ENCODE measurements at places on chromosomes 16 and 17. TPM values are rescaled to one million over a fixed set of nuclear protein-coding genes. Genes with fewer than 3 reads are reported as not detected.

Gene LIMD2
- 12.5 TPM for total RNA-seq

Gene PRKCB
- total RNA-seq = 0.80 TPM

Gene AOC3
- total RNA-seq = 8.8 TPM

Gene PRR35
- total RNA-seq = not detected

Gene USP43
- 11.1 TPM for total RNA-seq

Gene OTOA
- 0.47 TPM for total RNA-seq

Gene MED31
- 16.9 TPM for total RNA-seq

DNA sequence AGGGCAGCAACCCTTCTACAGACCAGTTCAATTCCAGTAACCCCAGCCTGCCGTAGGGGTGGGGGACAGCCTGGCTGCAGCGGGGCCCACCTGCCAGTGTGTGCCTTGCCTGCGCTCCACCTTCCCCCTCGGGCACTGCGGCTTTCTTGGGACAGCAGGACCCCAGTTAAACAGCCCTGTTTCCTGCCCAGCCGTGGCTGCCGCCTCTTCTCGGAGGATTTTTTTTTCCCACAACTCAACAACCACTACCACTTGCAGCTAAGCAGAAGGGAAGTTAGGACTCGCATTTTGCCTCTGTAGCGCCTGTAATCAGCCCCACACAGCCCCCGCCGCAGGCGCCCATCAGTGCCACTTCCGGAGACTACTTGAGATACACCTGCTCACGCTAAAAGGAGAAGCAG, 76.1 kb downstream of the RAI1 start:
- DNase-seq = no peak
- H3K27me3 ChIP-seq = no peaks in the 10 kb centered on the region
- H3K36me3 ChIP-seq = no peaks in the 10 kb centered on the region
- no peak overlapping the region for H3K27ac ChIP-seq
- H3K4me3 ChIP-seq = no peak overlapping the region

DNA sequence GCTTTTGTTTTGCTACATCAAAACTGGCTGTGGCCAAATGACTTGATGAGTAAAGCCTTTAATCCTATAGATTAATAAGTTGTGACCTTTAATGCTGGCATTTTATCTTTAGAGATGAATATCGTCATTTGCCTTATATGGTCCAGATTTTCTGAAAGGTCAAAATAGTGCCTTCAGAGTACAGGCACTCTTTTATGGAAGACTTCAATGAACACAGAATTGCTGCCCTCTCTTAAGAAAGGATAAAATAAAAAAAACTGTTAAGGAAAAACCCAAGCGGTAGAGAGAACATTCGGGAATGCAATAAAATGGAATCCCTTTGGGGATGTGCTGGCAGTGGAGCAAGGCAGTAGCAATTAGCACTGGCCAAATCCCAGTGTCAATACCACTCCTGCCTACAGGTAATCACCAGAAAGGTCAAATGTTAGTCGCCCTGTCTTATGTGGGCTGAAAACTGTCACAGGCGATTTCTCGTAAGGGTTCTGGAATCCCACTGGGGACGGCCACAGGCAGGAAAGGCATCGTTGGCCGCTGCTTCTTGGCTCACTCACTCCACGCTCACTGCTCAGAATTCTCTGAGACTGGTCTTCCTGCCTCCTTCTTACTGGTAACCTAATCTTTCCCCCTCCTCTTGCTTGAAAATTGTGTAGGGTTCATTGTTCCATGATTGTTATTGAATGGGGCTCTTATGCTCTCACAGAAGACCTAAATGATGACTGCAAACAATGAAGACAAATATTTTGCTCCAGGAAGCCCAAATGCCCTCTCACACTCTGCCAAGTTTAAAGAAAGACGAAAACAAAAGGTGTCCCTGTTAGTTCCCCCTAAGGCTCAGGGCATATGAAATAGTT, 45.4 kb upstream of the HSBP1 start:
- no peak overlapping the region for H3K27ac ChIP-seq
- DNase-seq = no peak
- no peaks in the 10 kb centered on the region for H3K4me1 ChIP-seq

Gene MYH2
- total RNA-seq = not detected

DNA sequence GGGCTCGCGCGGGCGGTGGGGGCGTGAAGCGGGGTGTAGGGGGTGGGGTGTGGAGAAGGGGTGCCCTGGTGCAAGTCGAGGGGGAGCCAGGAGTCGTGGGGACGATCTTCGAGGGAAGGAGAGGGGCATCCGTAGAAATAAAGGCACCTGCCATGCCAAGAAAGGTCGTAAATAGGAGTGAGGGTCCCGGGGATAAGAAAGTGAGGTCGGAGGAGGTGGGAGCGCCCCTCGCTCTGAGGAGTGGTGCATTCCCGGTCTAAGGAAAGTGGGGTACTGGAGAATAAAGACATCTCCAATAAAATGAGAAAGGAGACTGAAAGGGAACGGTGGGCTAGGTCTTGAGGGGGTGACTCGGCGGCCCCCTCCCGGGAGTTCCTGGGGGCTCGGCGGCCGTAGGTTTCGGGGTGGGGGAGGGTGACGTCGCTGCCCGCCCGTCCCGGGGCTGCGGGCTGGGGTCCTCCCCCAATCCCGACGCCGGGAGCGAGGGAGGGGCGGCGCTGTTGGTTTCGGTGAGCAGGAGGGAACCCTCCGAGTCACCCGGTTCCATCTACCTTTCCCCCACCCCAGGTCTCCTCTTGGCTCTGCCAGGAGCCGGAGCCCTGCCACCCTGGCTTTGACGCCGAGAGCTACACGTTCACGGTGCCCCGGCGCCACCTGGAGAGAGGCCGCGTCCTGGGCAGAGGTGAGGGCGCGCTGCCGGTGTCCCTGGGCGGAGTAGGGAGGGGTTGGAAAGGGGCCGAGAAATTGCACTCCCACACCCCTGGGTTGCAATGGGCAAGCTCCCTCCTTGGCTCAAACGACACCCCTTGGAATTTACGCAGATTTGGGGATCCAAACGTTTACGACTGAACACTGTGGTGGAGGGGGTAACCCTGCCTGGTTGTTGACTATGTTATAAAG, 888 bp downstream of the CDH1 start:
- DNase-seq = peak; percentile 28
- H3K27ac ChIP-seq = no peak overlapping the region
- H3K4me3 ChIP-seq = peak overlapping the region; percentile 39
- no peaks in the 10 kb centered on the region for H3K27me3 ChIP-seq
- H3K4me1 ChIP-seq = peaks cover 3% of the 10 kb centered on the region

DNA sequence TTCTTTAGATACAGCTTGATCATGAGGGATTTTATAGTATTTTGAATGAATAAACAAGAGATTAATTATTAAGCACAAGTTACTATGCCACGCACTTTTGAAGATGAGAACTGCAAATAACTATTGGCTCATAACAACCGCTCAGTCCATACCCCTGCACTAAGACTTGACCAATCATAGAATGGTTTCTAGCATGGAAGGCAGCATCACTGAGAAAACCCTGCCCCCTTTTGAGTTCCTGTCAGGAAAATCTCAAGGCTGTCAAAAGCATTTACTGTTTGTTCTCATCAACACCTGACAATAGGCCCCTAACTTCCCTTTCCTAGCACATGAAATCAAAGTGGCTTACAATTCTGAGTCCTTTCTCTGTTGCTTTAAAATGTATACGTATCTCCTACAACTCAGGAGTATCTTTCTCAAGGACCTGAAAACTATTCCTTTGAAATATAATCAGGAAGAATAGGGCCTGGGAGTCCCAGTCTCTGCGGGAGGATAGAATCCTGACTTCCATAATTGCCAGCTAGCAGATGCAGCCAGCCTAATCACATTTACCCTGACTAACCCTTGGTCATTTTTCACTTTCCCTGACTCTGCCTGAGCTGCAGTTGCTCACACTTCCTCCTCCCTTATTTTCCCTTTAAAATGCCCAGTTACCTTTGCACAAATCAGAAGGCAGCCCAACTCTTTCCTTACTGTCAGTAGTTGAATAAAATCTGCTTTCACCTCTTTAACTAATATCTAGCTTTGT, 9.1 kb upstream of the MMD start:
- no peak for DNase-seq
- H3K4me3 ChIP-seq = no peak overlapping the region
- H3K27ac ChIP-seq = no peak overlapping the region
- no peaks in the 10 kb centered on the region for H3K4me1 ChIP-seq

Gene UNC119
- total RNA-seq = 27.3 TPM

Gene CMTM4
- 12.2 TPM for total RNA-seq

Gene SSTR5
- not detected for total RNA-seq

Gene TEX19
- not detected for total RNA-seq

Gene KRT34
- not detected for total RNA-seq

DNA sequence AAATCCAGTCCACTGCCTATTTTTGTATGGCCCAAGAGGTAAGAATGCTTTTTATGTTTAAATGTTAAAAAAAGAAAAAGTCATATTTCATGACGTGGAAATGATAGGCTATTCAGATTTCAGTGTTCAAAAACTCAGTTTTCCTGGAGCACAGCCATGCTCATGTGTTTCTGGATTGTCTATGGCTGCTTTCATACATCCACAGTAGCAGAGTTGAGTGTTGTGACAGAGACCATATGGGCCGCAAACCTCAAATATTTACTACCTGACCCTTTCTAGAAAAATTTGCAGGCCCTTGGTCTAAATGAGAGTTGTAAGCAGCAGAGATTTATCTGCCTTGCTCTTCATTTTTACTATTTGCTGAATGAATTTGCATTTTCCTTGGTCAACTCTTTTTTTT, 264.1 kb downstream of the CBLN1 start:
- H3K27ac ChIP-seq = no peak overlapping the region
- DNase-seq = no peak
- no peak overlapping the region for H3K4me3 ChIP-seq

GRCh38 chr16:3476409-3476808, 18.9 kb downstream of the C16orf90 start:
- DNase-seq = no peak
- no peaks in the 10 kb centered on the region for H3K27me3 ChIP-seq
- no peaks in the 10 kb centered on the region for H3K36me3 ChIP-seq
- H3K4me3 ChIP-seq = no peak overlapping the region
- peaks cover 1% of the 10 kb centered on the region for H3K4me1 ChIP-seq
- H3K27ac ChIP-seq = no peak overlapping the region

Gene PLD2
- 26.2 TPM for total RNA-seq

- H3K27ac ChIP-seq = no peak overlapping the region
- no peaks in the 10 kb centered on the region for H3K4me1 ChIP-seq
- no peaks in the 10 kb centered on the region for H3K36me3 ChIP-seq
- H3K4me3 ChIP-seq = no peak overlapping the region
- no peaks in the 10 kb centered on the region for H3K27me3 ChIP-seq
Measured at GRCh38 chr16:81846105-81846504, 67.0 kb downstream of the PLCG2 start.

GRCh38 chr16:82580298-82580890, 46.4 kb upstream of the CDH13 start:
- no peaks in the 10 kb centered on the region for H3K4me1 ChIP-seq
- H3K27ac ChIP-seq = no peak overlapping the region
- H3K36me3 ChIP-seq = no peaks in the 10 kb centered on the region

DNA sequence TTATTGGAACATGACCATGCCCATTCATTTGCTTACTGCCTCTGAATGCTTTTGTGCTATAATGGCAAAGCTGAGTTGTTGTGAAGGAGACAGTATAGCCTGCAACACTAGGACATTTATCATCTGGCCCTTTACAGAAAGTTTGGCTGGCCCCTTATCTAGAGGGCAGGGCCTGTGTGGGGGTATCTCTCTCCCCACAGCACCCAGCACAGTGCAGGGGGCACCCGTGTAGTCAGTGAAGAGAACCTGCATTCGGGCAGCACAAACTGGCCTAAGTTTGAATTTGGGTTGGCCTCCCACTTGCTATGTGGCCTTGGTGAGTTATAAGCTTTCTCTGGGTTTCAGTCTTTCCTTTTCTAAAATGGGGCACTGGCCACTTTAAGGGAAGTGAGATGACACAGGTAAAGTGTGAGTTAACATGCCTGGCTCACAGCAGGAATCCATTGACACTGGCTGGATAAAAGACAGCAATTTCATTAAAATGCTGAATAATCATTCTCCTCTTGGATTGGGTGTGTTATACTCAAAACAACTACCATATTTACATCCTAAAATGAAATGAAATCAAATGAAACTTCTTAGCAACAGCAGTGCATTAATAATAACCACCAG, 12.1 kb downstream of the UBE2O start:
- no peak for DNase-seq
- no peaks in the 10 kb centered on the region for H3K36me3 ChIP-seq
- H3K27me3 ChIP-seq = no peaks in the 10 kb centered on the region
- H3K4me1 ChIP-seq = peaks cover 2% of the 10 kb centered on the region
- no peak overlapping the region for H3K4me3 ChIP-seq

Gene TMEM235
- total RNA-seq = not detected

Gene SCPEP1
- 56.4 TPM for total RNA-seq

Gene TPPP3
- total RNA-seq = 2.2 TPM

- no peak for DNase-seq
- no peak overlapping the region for H3K27ac ChIP-seq
- no peaks in the 10 kb centered on the region for H3K4me1 ChIP-seq
- H3K36me3 ChIP-seq = no peaks in the 10 kb centered on the region
- H3K4me3 ChIP-seq = no peak overlapping the region
Measured at GRCh38 chr17:77677630-77678029, 280.9 kb upstream of the TNRC6C start.

- H3K4me3 ChIP-seq = no peak overlapping the region
- no peaks in the 10 kb centered on the region for H3K27me3 ChIP-seq
- peaks cover 2% of the 10 kb centered on the region for H3K4me1 ChIP-seq
- H3K36me3 ChIP-seq = no peaks in the 10 kb centered on the region
Measured at GRCh38 chr16:19132898-19133297, 19.1 kb downstream of the ITPRIPL2 start.

DNA sequence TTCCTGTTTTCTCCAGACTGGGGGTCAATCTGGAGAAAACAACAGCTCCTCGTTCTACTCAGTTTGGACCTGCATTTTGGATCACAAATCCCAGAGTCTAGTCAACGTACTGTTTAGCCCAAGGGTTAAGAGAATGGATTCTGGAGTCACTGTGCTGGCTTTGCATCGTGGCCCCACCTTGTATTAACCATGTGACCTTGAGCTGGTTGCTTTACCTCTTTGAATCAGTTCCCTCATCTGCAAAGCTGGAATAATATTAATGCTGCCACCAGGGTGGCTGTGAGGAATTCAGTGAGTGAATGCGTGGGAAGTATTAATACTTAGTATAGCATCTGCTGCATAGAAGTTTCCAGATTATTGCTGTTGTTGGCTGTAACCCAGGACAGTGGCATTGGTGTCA, 11.3 kb upstream of the DHRS7C start:
- no peak overlapping the region for H3K4me3 ChIP-seq
- no peak overlapping the region for H3K27ac ChIP-seq
- H3K27me3 ChIP-seq = no peaks in the 10 kb centered on the region
- DNase-seq = no peak
- H3K36me3 ChIP-seq = no peaks in the 10 kb centered on the region

Gene SDR42E2
- total RNA-seq = not detected

DNA sequence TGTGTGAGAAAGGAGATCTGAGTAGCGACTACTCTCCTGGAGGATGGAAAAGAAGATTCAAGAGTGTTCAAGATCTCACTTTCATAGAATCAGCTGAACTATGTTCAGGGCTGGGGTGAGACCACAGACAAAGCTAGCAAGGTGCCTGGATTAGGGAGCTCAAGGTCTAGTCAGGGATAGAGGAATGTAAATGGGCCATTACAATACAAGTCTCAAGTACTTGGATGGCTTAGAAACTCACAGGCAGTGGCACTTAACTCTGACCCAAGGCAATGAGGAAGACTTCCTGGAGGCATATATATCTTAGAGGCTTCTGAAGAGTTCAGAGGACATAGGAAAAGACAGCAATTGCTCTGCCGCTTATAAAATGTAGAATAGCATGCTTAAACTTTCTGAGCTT, 184.9 kb upstream of the CDH11 start:
- no peaks in the 10 kb centered on the region for H3K27me3 ChIP-seq
- H3K4me3 ChIP-seq = no peak overlapping the region
- peaks cover 4% of the 10 kb centered on the region for H3K4me1 ChIP-seq
- DNase-seq = no peak

Gene METTL23
- 36.6 TPM for total RNA-seq
